ENCODE measurements at places on chromosomes 11 and 22.

GRCh38 chr11:16917941-16918340, 96.3 kb downstream of the PLEKHA7 start:
- DNase-seq, result no peak

DNA sequence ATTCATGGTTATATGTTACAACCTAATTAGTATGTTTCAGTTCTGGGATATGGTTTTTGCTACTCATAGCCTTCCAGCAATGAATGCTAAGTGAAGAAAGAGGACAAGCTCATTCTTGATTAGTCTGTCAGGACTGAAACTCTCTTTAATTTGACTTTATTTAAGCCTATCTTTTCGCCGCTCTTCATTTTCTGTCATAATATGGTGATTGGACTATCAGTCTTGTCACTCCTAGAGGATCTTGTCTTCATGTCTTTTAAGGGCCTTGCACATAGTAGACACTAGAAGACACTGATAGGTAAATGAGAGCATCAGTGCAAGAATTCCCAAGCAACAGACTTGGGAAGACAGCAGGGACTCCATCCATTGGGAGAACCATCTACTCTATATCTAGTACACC, 18.9 kb upstream of the MTCH2 start:
- DNase-seq, result no peak

GRCh38 chr11:68261006-68261405, 10.8 kb downstream of the C11orf24 start:
- no peak for DNase-seq

GRCh38 chr11:89660234-89660633, 49.9 kb upstream of the TRIM77 start:
- no peak for DNase-seq

DNA sequence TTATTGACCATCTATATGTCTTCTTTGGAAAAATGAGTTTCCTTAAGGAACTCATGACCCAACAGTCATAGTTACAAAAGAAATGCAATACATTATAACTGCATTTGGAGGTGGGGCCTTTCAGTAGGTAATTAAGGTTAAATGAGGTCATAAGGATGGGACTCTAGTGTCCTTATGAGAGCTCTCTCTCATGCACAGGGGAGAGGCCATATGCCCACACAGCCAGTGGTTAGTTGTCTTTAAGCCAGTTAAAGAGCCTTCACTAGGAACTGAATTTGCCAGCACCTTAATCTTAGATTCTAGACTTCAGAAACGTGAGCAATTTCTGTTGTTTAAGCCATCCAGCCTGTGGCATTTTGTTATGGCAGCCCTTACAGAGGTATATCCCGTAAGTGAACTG, 27.3 kb downstream of the INTS4 start:
- DNase-seq, result no peak

DNA sequence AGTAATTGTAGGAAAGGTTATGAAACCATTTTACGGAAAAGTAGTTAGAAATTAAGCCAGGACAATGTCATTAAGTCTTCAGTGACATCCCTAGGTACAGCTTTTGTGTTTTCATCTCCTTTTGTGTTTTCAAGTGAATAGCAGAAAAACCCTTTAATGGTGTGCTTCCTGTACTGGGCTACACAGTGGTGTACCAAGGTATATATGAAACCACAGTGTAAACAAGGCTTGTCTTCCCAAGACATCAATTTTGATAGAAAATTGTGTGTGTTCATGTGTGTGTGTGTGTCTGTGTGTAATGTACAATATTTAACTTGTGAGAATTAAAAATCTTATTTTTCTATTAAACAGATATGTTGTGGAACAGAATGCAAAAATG, 8.9 kb downstream of the MRPL17 start:
- DNase-seq, result no peak

- no peak for DNase-seq
These were observed 138.2 kb downstream of the FBXO7 start for GRCh38 chr22:32612834-32613233.

DNA sequence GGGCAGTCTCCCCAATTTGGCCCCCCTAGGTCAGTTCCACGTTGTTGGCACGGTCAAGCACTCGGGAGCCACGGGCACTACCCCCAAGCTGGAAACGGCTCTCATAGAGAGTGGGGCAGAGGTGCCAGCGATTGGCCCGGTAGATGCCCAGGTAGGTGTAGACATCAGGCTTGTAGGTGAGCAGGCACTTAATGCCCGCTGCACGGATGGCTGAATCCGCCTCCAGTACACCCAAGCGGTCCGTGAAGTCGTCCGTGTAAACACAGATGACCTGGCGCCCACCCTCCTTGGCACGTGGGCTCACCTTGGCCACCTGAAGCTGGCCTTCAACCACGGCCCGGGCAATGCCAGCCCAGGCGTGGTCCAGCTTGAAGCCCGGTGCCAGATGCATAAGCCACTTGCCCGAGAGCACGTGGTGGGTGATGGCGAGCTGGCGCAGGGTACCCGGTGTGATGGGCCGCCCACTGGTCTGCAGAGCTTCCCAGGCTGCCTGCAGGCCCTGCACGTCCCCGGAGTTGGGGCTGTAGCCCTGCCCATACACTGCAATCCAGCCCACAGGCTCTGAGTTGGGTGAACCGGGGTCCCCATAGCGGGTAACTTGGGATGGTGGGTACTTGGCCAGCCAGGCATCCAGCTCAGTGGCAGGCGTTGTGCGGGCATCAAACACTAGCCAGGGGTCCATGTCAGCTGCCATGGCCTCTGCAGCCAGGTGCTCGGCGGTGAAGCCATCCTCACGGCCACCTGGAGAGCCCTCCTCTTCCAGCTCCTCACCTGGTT, 1.2 kb downstream of the C11orf68 start:
- DNase-seq, result no peak

DNA sequence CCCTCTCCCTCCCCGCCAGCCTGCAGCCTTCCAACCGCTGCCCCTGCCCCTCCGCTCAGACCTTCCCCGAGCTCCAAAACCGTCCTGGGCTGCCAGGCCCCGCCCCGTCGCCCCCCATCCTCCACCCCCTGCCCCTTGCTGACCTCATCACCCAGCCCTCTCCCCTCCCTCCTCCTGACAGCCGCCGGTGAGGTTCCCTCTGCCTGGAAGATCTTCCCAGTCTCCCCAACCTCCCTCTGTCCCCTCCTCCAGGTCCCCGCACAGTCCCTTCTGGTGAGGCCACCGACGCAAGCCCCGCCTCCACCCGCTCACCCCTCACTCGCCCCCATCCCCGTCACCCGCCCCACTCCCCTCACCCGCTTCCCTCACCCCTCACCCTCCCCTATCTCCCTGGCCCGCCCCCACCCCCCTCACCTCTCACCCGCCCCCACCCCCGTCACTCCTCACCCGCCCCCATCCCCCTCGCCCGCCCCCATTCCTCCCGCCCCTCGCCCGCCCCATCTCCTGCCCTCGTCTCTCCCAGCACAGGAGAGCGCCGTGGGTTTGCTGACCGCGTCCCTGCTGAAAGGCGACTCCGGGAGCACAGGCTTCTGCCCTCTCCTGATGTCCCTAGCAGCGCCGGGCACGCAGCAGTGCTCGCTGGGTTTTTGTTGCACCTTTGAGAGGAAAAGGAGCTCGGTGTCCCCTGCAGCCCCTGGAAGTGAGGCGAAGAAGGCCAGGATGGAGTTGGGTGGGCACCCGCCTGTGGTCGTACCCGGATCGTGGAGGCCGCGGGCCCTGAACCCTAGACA, 16.4 kb upstream of the UPK3A start:
- no peak for DNase-seq

DNA sequence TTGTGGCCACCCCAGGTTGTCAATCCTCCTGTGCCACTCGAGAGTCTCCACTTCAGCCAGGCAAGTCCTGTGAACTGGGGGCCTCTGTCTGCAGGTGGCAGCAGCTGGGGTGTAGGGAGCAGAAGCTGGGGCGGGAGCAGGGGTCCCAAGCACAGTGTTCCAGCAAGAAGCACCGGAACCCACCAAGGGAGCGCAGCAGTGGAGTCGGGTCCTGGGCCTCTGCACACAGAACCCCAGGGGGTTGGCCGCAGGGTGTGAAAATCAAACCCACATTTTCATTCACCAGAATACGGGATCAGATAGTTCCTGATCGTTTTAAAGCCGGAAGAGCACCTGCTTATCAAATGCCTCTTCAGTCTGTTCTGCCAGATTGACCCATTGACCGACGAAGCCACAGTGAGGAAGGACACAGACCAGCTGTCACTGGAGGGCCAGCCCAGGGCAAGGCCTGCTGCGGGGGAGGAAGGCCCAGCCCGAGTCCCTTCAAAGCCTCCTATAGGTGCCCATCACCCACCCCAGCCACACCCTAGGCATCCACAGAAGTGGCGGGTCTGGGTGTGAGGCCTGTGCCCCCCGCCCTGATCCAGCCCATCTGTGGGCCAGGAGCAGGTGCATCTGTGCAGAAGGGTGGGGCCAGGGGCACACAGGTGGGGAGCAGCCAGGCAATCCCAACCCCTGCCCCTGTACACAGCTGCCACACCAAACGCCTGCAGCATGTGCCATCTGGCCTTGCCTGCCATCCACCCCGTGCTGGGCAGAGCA, 34.1 kb downstream of the RSPH14 start:
- no peak for DNase-seq

- DNase-seq, result no peak
These were observed 150.0 kb downstream of the DBX1 start for GRCh38 chr11:20010156-20010850.

- DNase-seq, result no peak
These were observed 31.4 kb downstream of the MOB2 start for GRCh38 chr11:1455032-1455762.

DNA sequence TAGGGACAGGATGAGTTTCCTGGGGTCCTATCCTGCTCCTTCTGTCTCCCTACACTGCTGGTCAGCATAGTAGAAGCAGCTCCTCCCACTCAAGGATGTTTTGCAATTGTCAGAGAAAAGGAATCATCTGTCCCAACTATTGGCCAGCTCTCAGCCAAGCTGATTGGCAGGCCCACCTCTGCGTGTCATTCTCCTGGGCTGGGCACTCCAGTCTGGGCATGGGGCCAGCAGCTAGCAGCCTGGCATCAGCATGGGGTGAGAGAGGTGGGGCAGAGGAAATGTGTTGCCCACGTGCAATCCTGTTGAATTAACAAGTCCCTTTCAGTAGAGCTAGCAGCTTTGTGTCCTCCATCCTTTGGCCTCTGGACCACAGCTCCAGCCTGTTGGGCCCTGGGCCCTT, 14.1 kb downstream of the ANKK1 start:
- DNase-seq, result no peak

DNA sequence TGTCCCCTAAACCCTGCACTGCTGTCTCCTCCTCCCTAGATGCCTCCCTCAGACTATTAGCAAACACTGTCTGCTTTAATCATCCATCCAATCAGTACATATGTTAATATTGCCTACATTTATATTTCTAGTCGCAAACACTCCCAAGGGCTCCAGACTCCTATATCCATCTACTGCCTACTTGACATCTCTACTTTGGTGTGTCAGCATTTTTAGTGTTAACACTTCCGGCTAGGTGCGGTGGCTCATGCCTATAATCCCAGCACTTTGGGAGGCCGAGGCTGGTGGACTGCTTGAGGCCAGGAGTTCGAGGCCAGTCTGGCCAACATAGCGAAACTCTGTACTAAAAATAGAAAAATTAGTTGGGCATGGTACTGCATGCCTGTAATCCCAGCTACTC, 5.5 kb upstream of the THOC5 start:
- no peak for DNase-seq

DNA sequence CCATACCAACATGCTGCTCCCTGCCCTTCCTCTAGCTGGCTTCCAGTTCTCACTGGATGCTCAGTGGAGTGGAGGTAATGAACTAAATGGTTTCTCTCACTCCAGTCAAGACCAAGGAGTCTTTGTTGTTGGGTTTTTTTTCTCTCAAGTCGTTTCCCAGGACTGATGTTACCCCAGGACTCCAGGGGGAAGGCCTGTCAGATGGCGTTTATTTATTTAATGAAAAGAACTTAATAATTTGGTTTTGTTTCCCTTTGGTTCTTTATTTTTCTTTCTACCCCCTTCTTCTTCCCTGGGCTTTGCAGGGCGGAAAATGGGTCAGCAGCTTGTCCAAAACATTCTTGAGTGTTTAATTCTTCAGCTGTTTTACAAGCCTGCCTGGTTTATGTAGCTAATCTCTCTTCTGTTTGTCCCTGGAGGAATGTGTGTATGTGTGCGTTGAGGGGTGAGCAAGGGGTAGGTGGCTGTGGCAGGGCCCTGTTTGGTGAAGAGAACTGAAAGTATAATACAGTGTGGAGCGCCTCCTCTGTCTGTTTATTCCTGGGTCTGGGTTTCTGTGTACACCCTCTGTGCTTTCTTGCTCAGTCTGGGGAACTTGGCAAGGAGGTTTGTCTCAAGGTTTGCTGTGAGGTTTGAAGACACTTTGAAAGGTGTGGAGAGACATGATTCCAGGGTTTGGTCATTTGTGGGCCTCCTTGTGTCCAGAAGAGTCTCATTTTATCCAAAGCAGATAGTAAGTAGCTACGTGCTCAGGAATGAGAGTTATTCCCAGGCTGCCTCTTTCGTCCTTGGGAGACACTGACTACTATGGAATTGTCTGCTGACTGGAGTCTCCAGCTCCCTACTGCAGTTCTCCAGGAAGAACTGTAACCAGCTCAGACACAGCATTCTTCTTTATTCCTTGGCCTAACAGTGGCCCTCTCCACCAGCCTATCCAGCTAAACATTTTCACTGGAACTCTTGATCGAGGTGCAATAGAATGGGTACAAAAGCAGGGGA, 175.5 kb downstream of the ADAMTS15 start:
- DNase-seq, result no peak

DNA sequence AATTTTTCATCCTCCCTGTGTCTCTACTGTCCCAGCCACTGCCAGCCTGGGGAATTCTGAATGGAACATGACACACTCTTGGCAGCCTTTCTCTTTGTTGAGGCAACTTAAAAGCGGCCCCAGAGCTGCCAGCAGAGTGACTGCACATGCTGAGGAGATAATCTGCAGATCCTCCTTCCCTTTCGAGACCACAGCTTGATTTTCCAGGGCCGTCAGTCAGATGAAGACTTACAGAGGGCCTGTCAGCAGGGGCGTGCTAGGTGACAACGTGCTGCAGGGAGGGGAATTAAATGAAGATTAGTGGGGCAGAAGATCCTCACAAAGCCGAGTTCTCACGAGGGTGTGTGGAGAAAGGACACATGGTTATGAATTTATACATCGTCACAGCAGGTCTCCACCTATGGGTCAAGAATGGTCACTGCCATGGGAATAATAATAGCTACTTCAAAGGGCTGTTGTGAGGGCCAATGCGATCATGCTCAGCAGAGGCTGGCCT, 193.5 kb upstream of the PITPNB start:
- no peak for DNase-seq

DNA sequence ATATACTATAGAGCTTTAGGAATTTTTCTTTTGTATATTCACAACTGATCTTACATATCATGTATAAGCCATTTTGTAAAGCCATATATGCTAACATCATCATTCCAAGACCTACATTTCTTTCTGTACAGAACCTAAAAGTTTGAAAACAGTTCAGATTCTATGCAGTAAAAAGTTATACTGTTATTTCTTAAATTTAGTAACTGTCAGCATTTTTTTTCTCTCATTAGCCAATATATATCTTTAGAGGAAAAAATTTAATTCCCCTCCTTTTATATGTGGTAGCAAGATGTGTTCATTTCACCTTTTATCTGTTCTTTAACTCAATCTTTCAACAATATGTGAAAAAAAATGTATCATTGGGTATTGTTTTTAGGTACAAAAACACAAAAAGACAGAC, 120.4 kb upstream of the TP53AIP1 start:
- DNase-seq, result no peak

GRCh38 chr22:29647954-29648737, 44.7 kb downstream of the NF2 start:
- no peak for DNase-seq

All from GM06990 (cell line).